Posterior vena cava (tissue), 2 donors: ENCODE measurements at places on chromosomes 6 and 20.

- no peak for DNase-seq
These were observed 99.9 kb downstream of the JAG1 start for GRCh38 chr20:10573951-10574339.

- no peak for DNase-seq
These were observed 78.0 kb downstream of the COL21A1 start for GRCh38 chr6:56169366-56169765.

DNA sequence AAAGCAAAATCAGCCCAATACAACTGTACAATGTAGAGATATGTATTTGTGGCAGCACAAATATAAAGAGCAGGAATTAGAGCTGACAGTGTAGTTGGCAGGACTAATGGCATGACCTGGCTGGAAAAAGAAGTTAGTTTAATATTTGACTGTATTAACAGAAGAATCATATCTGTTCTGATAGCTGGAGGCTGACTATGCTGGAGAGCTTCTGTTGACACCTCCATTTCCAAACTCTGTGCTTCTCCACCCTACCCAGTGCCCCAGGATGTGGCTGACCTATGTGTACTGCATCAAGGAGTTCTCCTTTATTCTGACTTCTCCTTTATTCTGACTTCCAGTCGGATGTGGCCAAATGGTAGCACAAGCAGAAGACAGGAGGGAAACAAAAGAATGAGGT is 299.3 kb downstream of the PKHD1 start:
- no peak for DNase-seq

DNA sequence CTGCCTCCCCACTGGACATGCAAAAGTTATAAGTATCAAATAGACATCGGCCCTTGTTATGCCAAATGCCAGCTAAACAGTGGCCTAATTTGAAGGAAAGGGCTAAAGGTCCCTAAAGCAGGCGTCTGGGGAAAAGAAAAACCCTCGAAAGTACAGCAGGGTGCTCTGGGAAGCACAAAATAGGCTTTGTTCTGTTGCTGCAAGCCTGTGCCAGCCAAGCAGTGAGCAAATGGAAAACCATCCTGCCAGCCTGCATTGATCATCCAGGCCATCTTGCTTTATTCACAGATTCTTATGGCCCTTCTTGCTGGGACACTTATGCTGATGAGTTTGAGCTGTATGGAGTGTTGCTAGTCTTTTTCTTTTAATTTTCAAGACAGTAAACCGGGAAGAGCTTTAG is 62.2 kb upstream of the PLEKHG1 start:
- no peak for DNase-seq

DNA sequence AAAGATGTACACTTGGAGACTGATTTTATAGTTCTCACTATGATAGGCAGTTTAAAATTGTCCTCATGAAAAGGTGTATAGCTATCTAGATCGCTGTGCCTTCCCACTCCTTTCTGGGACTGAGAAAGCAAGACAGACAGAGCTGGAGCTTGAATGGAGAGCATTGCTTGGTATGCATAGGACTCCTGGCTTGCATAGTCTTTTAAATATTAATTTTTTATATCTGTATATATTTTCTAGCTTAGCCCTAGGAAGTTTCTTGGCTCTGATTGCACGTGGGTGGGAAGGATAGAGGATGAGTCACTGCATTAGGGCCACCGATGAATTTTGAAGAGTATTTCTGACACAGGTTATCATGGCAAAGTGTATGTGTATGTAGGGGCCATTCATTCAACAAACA is 150.0 kb upstream of the SPACA1 start:
- DNase-seq = no peak

GRCh38 chr20:21303872-21304586 is 898 bp downstream of the XRN2 start:
- DNase-seq = no peak

- DNase-seq = peak; percentile 72
These were observed 55.0 kb upstream of the DACT2 start for GRCh38 chr6:168374541-168375071.

- no peak for DNase-seq
These were observed at the start of gene ANKRD66 for GRCh38 chr6:46746696-46747095. Gene ANKRD66 (plus strand): TSS chr6:46746933. CDS start chr6:46751949, 5,016 bp downstream.

DNA sequence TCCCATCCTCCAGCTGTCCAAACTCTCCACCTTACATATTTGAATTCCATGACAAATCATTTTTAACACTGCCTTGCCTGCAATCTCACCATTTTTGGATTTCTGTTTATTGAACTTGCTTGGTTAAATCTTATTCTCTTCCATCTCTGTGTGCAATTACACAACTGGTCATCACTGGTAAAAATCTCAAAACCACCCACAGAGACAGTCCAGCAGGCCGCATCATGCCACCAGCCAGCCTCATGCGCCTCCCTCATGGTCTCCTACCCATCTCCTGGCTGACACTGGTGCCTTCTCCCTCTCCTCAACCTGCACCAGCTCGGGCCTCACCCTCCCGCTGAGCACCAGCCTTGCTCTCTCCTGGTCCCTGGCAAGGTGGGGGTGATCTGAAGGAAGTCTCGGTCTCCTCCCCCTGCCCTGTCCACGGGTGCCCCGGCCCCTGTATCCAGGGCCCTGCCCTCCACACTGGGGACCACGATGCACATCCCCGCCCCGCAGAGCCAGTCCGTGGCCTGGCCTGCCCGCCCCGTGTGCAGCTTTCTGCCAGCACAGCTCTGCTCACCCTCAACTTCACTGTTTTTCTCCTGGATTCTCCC is 92.0 kb downstream of the THBS2 start:
- DNase-seq = peak; percentile 73

DNA sequence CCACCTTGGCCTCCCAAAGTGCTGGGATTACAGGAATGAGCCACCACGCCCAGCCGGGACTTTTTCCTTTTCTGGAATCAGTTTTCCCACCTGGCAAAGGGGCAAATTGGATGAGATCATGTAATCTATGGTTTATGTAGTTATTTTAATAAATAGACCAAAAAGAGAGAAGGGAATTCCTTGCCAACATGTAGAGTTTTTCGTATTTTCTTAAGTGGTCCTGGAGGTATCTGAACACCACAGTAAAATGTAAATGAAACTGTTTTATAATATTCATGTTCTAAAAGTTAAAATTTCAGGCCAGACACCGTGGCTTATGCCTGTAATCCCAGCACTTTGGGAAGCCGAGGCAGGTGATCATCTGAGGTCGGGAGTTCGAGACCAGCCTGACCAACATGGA is 185.1 kb upstream of the ZNF217 start:
- DNase-seq = no peak

- no peak for DNase-seq
These were observed 9.1 kb downstream of the GRIK2 start for GRCh38 chr6:101402622-101403031.

GRCh38 chr6:65706436-65706835 is 590 bp downstream of the EYS start:
- no peak for DNase-seq

GRCh38 chr6:90787446-90787845 is 200.6 kb upstream of the MAP3K7 start:
- DNase-seq = no peak

GRCh38 chr6:109840796-109841195 is 137.3 kb upstream of the GPR6 start:
- no peak for DNase-seq

DNA sequence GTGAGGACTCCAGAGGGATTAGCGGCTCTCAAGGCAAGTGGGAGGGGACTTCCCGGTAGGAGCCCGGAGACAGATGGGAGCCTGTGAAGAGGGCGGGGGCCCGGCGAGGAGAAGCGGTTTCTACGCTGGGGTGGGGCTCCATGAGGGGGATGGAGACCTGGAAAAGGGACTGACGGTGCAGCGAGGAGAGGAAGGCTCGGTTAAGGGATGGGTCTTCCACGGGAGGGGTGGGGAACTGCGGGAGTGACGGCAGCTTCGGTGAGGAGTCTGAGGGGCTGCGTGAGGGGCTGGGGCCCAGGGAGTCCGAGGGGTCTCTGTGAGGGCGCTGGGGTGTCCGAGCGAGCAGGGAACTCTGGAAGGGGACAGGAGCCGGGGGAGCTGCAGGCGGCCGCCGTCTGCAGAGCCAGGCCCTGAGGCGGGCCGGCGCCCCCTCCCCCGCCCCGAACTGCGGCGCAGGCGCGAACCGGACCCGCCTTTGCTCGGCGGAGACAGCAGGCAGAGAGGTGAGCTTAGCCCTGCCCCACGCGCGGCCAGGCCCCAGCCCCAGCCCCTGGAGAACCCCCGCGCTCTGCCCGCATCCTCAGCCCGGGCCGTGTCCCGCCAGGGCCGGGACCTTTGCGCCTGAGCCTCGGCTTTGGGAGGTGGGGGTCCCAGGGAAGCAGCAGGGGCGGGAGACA is at the start of gene NRSN2:
NRSN2 (plus strand) TSS at position 472 of the 677 bp plus-strand sequence. CDS start 2,533 bp downstream, outside the sequence.
- DNase-seq = peak; percentile 92

- DNase-seq = no peak
These were observed 77.0 kb downstream of the SULF2 start for GRCh38 chr20:47708140-47708807.

DNA sequence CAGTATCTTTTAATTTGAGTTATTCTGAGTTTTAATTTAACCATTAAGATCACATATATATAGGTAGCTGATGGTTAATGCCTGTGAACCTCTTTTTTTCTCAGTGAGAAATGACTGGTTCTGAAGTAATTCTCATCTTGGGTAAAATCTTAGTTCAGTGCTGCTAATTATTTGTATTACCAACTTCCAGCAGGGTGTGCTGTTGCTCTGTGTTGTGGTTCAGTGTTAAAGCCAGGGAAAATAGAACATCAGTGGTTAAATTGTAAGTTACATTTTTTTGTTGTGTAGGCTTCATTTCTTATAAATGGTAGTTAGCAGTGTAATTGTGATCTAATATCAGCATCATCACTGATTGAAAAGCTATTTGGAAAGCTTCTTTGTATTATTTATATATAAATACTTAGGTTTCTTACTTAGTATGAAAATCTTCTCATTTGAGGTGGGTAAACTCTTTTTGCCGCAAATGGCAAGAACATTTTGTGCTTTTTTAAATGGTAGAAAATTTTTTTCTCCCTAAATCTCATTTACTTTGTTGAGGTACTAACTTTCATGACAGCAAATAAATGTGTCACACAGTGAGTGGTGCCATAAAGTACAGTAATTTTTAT is 43.7 kb downstream of the CDC5L start:
- no peak for DNase-seq

- no peak for DNase-seq
These were observed 9.1 kb upstream of the ADA start for GRCh38 chr20:44660581-44660980.

DNA sequence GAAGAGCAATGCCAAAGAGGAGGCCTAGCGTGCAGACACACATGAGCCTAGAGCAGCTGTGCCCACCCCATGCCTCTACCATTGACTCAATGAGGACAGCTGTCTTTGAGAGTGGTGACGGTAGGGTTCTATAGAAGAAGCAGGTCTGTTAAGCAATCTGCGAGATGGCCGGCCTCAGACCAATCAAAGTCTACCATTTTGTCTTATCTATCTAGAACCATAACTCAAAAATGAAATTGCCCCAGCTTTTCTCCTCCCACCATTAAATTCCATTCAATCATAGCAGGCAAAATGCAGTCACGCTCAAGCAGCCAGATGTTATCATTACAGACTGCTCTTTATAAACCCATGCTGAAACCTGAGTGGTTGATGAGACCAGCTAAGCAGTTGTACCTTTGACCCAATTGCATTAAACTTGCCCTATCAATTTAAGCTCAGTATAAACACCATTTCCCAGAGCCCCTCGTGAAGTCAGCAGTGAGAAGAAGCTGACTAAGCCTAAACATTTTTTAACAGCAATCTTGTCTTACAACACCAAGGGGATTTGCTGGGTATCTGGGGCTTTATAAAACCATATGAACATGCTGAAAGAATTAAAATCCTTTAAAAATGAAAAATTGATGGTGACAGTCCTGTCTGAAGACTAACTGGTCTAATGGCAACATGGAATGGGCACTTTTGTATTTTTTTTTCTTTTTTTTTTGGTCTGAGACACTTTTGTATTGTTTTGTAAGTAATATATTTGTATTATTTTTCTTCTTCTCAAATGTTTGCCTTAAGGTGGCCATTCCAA is 57.5 kb downstream of the FOXC1 start:
- no peak for DNase-seq

DNA sequence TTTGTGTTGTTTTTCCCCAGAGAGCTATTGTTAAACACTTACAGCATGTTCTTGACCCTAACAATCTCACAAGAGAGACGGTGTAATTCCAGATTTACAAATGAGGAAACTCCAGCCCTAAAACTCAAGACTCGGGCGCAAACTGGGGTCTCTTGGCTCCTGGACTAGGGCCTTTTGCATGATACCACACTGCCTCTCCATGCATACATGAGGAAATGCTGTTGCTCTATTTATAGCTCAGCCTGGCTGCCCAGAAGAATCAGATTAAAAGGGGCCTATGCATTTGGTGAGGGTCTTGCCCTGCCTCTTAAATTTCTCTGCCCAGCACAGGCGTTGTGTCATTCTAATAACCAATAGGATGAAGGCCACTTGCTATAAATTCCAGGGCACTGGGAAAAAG is 30.5 kb upstream of the SNRPB2 start:
- no peak for DNase-seq

DNA sequence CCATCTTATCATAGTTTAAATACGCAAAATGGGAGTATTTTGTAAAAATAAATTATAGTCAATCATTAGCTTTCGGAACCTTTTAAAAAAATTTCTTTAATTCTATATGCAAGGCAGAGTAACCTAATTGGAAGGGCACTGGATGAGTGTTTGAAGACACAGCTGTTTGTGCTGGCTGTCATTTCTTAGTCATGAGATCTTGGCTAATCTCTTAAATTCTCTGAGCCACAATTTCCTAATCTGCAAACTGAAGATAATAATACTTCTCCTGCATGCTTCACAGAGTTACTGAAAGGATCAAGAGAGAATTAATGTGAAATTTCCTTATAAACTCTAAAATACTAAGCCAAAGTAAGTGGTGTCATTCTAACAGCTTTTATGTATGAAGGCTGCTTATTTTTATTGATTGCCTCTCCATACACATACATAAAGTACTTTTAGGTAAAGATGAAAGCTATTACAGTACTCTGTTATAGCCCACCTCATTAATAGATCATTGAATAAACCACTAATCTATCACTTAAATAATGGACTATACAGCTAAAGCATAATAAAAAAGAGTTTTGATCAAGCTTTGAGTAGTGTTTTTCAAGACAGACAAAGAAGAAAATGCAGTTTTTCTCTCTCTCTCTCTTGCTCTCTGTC is 383.7 kb upstream of the IRAK1BP1 start:
- DNase-seq = no peak

GRCh38 chr20:46934746-46935287 is 40.2 kb downstream of the EYA2 start:
- no peak for DNase-seq

DNA sequence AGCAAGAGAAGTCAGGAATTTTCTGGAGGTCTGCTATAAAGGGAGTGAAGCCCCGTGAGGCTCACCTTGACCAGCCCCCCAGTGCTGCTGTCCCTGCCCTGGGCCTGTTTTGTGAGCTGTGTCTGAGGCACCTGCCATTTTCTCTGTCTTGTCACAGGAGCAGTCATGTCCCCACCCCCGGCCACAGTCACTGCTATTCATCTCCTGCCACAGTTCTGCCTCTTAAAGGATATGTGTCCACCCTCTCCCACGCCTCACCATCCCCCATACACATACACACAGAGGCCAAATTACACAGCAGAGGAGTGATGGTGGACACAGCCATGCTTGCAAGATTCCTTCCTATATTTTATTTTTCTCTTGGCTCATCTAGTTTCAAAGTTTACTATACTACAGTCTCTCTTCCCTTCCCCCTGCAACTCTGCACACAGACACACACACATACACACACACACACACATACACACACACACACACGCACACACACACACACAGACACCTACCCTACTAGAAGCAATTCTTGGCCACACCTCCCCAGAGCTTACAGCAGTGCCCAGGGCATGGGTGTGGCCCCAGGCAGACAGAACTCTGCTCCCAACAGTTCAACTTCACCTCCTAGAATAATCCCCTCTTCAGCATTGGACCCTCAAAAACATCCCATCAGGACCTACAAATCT is 68.7 kb upstream of the TAB2 start:
- no peak for DNase-seq
